ENCODE measurements at places on chromosomes 3 and 15. TPM values are rescaled to one million over a fixed set of nuclear protein-coding genes. Genes with fewer than 3 reads are reported as not detected.

TTC21A gene
- total RNA-seq = 3.6 TPM

OXTR gene
- 0.65 TPM for total RNA-seq

GNAT1 gene
- total RNA-seq = not detected

SLC22A14 gene
- 0.10 TPM for total RNA-seq

NTRK3 gene
- under 0.01 TPM for total RNA-seq

WDR93 gene
- 0.10 TPM for total RNA-seq

SNURF gene
- total RNA-seq = 16.3 TPM

SATB1 gene
- 8.7 TPM for total RNA-seq

NRG4 gene
- not detected for total RNA-seq

CCDC80 gene
- total RNA-seq = 12.7 TPM

RBP2 gene
- not detected for total RNA-seq

AHSG gene
- total RNA-seq = not detected

CDC25A gene
- 20.9 TPM for total RNA-seq

HMCES gene
- total RNA-seq = 20.9 TPM

SI gene
- not detected for total RNA-seq

GATA2 gene
- total RNA-seq = 30.1 TPM

GOLGA8G gene
- not detected for total RNA-seq

ATP13A4 gene
- total RNA-seq = under 0.01 TPM

ADCY5 gene
- total RNA-seq = not detected

AP3B2 gene
- not detected for total RNA-seq

SPSB4 gene
- not detected for total RNA-seq

CCR2 gene
- not detected for total RNA-seq

NAA80 gene
- 10.8 TPM for total RNA-seq

ADGRG7 gene
- not detected for total RNA-seq

CLRN1 gene
- not detected for total RNA-seq

DGKG gene
- 0.29 TPM for total RNA-seq

ABHD2 gene
- total RNA-seq = 59.0 TPM

ACKR2 gene
- not detected for total RNA-seq

ZIC4 gene
- under 0.01 TPM for total RNA-seq

ACSBG1 gene
- total RNA-seq = not detected

BTLA gene
- total RNA-seq = under 0.01 TPM

C3orf49 gene
- not detected for total RNA-seq

MUC4 gene
- not detected for total RNA-seq

MAGI1 gene
- 59.7 TPM for total RNA-seq

TF gene
- under 0.01 TPM for total RNA-seq

GABRB3 gene
- total RNA-seq = not detected

ARPP19 gene
- 225 TPM for total RNA-seq

TM4SF18 gene
- total RNA-seq = 91.5 TPM

TMEM158 gene
- total RNA-seq = 1.9 TPM

TBL1XR1 gene
- 117 TPM for total RNA-seq

ZMAT3 gene
- total RNA-seq = 54.2 TPM

RHOV gene
- under 0.01 TPM for total RNA-seq

POLR2M gene
- total RNA-seq = 73.4 TPM

LINGO1 gene
- 0.33 TPM for total RNA-seq

PLA2G4E gene
- total RNA-seq = not detected

ASB14 gene
- not detected for total RNA-seq

SUCNR1 gene
- 0.10 TPM for total RNA-seq

POPDC2 gene
- 0.48 TPM for total RNA-seq

CISH gene
- 0.33 TPM for total RNA-seq

PRR20G gene
- not detected for total RNA-seq

CEP19 gene
- total RNA-seq = 1.3 TPM

DLG1 gene
- 54.2 TPM for total RNA-seq

THRB gene
- total RNA-seq = 0.33 TPM

ISLR gene
- 0.76 TPM for total RNA-seq

All from vein endothelial cell (primary cell).